ENCODE measurements at places on chromosomes 16 and 17.
A peak's percentile ranks its signal among the peaks of the same experiment; 100 is the strongest.

- no peak for DNase-seq
Observed at GRCh38 chr17:33596899-33597298, 303.8 kb upstream of the ASIC2 start.

- DNase-seq: no peak
Observed at GRCh38 chr16:64695684-64696083, 426.2 kb downstream of the CDH11 start.

- no peak for DNase-seq
Observed at GRCh38 chr17:55454906-55455474, 33.4 kb upstream of the MMD start.

DNA sequence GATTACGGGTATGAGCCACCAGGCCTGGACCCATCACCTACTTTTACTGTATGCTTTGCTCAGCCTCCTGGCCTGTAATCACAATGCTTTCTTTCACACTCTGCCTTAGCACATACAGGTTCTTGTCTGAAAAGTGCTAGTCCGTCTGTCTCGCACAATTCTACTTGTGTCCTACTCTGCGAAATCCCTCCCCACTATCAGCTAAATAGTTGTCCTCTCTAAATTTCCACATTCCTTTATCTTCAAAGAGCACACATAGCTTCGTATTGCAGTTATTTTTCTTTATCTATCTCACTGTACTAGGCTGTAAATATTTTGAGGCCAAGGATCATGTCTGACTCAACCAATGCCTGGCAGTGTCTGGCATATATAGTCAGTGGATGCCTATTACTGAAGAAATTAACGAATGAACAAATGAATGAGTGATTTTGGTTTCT lies 38.5 kb upstream of the ETV4 start:
- no peak for DNase-seq

GRCh38 chr17:70365091-70365583 lies 195.8 kb downstream of the KCNJ2 start:
- DNase-seq: no peak

DNA sequence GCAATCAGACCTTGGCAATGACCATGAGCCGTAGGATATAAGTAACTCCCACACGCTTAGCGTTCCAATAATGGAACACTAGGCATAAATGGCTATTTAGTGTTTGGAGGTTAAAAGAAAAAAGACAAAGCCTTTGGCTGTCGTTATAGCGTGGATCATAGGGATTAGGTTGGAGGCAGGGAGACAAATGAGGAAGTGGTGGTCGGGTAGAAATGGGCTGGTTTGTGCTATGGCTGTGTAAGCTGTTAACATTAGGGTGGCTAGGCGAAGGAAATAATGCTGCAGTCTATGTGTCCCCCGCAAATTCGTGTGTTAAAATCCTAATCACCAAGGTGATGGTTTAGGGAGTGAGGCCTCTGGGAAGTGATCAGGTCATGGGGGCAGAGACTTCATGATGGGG lies 120.4 kb upstream of the IRX6 start:
- no peak for DNase-seq

DNA sequence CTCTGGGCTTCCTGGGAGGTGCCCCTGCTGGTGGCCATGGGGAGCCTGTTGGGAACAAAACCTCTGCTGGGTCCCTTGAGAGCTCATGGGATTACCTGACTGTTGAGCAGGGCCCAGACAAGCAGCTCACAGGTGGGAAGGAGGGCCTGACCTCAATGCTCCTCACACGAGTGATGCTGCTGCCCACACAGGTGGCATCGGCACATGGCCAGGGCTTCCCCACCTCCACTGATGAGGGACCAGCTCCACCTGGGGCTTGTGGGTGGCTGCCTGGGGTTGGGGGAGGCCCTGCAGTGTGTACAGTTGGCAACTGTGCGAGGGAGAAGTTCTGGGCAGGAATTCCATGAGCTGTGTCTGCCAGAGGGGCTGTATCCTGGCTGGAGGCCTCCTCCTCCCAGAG lies 87.8 kb upstream of the NLRP1 start:
- DNase-seq: no peak

- no peak for DNase-seq
Observed at GRCh38 chr17:58789160-58789559, 33.5 kb downstream of the PPM1E start.

DNA sequence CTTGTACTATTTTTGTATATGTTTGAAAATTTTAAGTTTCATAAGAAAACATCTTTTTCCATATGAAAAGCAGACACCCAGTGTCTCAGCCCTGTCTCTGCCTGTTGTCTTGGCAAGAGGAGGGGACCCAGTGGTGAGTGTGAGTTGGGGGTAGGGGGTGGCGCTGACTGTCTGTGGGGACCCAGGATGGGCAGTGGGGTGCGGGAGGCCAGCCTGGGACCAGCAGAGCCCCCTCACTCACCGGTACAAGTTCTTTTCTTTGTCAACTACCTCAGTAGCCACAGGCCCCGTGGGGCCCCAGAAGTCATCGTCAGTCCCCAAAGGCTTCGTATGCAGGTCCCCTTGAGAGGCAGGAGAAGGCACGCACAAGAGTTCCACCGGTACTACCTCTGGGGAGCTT lies 46.2 kb downstream of the MIS12 start:
- DNase-seq: no peak

DNA sequence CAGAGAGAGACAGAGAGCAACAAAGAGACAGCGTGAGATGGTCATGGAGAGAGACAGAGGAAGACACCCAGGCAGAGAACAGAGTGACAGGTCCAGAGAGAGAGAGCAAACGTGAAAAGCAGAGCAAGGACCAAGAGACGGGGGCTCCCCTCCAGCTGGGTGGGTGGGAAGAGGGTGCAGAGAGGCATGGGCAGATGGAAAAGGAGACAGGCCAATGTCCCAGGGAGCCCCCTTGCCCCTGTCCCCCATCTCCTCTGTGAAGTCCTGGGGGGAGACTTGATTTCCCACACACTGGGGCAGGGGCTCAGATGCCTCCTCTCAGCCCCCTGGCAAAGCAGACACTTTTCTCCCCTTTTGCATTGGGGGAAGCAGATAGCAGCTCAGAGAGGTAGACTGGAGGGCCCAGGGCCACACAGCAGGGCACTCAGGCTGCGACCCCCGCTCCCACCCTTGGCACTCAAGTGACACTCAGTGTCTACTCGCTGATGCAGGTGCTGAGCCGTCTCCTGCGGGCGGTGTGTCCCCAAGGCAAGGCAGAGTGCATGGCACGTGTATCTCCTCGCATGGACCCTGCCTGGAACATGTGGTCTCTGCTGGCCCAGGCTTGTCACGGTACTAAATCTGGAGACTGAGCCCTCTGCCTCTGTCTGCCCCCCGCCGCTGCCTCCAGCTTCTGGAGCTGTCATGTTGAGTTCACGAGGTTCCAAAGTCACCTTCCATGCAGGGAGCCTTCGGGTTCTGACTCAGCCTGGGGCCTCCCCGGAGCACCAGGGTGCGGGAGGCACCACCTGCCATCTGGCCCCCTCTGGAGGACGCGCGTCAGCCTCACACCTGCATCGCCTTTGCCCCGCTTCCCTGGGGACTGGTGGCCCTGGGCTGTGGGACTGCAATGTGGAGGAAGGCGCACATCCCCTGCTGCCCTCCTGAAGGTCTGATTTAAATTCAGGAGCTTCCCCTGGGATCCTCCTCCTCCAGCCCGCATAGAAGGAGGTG lies 215.9 kb upstream of the GSE1 start:
- no peak for DNase-seq

GRCh38 chr17:58560511-58560910 lies 46.1 kb upstream of the MTMR4 start:
- no peak for DNase-seq

- DNase-seq: no peak
Observed at GRCh38 chr16:54631782-54632181, 298.9 kb upstream of the IRX5 start.

DNA sequence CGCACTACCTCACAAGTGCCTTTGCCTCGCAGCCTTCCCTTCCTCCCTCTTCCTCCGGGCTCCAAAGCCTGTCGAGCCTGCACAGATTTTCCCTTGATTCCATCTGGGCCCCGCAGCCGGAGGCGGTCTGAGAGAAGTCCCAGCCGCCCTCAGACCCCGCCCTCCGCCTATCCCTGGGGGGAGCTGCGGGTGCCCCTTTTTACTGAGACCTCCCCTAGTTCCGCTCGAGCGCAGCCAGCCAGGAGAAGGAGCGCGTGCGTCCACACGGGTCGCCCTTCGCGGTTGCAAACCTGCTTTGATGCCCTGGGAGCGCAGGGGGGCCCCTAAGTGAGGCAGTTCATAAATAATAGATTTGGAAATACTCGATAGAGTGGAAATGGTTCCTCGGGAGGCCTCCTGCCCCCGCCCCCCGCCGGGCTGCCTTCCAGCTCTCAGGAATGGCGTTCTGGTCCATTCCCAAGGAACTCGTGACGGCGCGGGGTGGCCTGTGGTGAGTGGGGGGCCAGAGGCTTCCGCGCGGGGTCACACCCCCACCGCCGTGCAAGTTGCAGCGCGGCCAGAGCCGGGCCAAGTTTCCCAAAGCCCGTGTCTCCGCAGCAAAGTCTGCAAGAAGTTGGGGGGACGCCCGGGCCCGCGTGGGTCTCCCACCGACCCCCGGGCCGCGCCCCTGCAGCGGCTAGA lies 610 bp downstream of the C16orf74 start:
- DNase-seq: no peak

DNA sequence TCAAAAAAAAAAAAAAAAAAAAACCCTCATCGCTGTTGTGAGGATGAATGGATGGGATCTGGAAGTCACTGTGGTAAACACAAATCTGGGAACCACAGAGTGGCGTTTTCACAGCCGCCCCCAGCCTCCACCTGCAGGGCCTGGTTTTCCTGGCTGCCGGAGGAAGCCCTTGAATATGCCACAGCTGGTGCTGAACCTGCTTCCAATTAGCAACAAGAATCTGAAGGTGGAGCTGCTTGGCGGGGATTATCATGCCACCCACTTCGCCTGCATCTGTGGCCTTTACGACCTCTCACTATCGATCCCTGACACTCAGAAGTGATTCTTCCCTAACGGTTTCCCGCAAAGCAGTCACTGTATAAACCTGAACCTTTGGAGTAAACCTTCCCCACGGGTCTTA lies 16.1 kb downstream of the MRM3 start:
- DNase-seq: no peak

DNA sequence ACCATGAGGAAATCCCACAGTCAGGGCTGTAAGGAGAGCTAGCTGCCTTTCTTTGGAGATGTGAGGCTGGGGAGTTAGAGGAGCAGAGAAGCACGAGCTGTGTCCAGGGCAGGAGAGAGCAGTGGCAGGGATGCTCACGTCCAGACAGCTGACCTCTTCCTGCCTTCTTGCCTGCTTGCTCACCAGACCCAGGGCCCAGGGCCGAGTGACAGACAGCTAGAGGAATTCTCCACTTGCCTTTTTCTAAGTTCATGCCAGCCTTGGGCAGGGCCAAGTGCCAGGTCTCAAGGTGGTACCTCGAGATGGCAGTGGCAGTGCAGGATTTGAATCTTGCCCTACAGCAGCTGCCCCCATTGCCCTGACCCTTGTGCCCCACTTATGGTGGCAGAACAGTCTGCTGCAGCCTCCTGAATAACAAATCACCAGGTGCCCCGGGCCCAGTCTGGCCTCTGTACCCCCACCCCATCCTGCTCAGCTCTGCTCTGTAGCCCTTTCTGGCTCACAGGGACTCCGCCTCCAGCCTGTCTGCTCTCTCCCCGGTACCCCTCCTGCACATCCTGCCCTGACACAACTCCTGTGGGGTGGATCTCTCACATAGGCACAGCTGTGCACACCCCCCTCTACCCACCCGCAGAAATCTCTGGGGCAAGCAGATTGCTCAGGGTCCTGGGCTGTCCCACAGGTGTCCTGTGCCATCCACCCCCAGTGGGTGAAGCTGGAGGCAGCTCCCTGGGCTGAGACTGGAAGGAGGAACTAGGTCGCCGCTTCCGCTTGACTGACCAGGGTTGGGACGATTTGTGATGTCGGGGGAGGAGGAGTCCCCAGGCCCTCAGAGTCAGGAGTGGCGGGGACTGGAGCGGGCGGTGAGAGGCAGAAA lies 25.9 kb downstream of the GRIN2C start:
- peak; percentile 64 for DNase-seq

DNA sequence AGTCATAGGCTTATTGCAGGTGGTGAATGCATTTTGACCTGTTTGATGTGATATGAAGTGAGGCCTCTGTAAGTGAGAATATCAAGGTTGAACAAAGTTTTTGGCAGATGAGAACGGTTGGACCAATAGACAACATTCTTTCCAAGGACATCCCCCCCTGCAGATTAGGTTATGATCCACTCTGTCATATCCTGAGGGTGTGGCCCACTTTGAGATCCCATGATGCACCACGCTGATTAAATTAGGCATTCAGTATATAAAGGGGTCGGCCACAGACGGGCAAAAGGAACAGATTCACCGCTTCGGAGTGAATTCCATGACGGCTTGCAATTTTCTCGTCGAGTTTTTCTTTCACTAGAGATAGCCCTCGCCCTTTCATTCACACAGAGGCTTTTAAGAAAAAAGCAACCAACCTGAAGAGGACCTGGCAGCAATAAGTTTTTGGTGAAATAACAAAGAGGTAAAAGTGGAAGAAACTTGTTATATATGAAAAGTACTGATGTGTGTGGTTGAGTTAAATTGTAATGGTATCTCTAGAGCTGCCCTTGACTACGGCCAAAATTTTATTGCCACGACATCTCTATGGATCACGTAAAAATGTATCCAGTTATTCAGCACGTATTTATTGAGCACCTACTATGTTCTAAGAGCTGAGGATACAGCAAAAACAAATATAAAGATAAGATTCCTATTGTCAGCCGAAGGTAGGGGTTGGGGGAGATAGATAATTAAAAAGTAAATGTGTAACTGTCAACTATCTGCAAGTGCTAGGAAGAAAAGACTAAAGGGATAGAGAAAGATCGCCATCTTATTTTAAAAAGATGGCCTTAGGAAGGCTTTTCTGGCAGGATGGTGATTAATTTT lies 1.7 kb upstream of the RBBP6 start:
- DNase-seq: no peak

DNA sequence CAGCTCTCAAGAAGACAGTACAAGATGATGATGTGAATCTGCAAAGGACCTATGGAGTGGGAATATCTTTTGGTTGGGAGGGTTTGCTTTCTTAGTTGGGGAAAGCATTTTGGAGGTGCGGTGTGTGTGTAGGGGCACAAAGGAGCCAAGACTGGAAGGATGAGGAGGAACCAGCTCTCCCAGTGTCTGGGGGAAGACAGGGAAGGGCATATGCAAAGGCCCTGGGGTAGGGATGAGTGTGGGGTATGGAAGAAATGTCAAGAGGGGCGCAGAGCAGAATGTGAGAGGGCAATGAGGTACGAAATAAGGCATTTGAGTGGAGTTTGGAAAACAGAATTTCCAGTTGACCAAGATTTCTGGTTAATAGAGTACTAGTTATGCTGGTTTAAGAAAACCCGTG lies 187.4 kb downstream of the SNX29 start:
- no peak for DNase-seq

DNA sequence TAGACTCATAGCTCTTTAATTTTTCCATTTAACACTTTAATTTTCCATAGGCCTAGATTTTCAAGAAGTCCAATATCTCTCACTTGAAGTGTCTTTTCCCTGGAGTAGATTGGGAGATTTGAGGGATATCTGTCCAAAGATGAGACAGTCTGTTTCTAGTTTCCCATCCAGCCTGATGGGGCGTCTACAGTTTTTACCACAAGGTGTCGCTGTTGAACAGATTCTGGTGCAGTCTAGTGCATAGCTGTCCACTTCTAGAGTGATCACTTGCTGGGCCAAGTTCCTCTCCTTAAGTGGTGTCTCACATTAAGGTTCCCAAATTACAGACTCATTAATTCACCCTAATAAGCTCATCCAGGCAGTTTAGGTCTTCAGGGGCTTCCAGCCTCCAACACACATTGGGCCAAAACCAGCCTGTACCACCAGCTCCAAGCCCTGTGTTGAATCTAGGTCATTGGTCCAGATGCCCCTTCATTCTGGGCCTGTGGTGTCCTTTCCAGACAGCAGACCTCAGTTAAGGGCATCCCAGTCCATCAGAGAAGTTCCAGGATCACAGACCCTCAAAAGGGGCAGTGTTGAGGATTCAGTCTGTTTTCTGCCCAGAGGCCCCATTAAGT lies 9.4 kb downstream of the SNX20 start:
- DNase-seq: no peak

- no peak for DNase-seq
Observed at GRCh38 chr17:61363601-61364462, 35.8 kb upstream of the TBX2 start.
